ENCODE measurements at places on chromosomes 1 and 21.

GRCh38 chr1:202291001-202291400 lies 50.7 kb downstream of the UBE2T start:
- DNase-seq = no peak

DNA sequence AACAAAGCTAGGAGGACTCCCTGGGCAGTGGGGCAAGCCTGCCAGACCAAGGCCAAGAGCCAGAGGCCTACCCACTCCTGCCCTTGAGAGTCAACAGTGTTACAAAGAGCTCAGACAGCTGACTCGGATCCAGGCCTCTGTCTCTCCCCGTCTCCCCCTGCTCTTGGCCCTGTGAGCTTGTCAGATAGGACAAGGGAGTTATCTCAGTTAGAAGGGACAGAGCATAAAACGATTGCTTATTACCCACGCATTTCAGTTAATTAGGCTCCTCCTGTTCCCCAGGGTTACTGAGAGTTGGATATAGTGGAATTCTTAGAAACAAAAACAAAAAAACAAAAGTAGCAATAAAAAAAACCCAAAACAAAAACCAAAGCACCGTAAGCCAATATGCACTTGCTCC lies 1.3 kb downstream of the SLC41A1 start:
- DNase-seq = no peak

DNA sequence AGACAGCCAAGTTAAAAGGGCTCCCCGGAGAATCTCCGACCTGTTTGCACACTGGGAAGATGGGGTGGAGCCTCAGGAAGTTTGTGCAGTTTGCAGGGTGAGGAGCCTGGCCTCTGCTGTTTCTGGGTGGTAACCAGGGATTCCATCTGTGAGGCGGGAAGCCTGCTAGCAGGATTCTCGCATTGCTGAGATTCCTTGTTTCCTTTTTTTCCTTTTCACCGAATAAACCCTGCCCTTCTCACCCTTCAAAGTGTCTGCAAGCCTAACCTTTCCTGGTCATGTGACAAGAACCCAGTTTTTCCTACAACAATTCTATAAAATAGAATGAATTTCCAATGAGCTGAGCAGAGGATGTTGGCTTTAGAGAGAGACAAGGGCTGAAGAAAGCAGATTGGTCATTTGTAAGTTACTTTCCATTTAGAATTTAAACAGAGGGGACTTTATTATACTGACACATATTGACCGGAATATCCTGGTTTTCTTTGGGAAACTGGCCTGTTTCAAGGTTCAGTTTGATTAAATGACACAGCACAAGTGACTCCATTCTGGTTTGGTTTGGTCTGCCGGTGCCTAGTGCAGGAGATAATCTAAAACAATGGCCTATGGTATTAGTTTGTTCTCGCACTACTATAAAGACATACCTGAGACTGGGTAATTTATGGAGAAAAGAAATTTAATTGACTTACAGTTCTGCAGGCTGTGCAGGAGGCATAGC lies 48.7 kb upstream of the DNAH14 start:
- no peak for DNase-seq

- no peak for DNase-seq
Observed at GRCh38 chr1:41481109-41481775, 3.2 kb downstream of the EDN2 start.
